HT-29 (cell line): ENCODE measurements at places on chromosomes 4 and X.
A peak's percentile ranks its signal among the peaks of the same experiment; 100 is the strongest.

- DNase-seq: no peak
Observed at GRCh38 chr4:76792418-76792817, 105.5 kb downstream of the SOWAHB start.

- DNase-seq: peak; percentile 51
Observed at GRCh38 chrX:155767051-155767875, 113.9 kb upstream of the VAMP7 start.

- no peak for DNase-seq
Observed at GRCh38 chr4:112210777-112211176, 20.8 kb upstream of the AP1AR start.

DNA sequence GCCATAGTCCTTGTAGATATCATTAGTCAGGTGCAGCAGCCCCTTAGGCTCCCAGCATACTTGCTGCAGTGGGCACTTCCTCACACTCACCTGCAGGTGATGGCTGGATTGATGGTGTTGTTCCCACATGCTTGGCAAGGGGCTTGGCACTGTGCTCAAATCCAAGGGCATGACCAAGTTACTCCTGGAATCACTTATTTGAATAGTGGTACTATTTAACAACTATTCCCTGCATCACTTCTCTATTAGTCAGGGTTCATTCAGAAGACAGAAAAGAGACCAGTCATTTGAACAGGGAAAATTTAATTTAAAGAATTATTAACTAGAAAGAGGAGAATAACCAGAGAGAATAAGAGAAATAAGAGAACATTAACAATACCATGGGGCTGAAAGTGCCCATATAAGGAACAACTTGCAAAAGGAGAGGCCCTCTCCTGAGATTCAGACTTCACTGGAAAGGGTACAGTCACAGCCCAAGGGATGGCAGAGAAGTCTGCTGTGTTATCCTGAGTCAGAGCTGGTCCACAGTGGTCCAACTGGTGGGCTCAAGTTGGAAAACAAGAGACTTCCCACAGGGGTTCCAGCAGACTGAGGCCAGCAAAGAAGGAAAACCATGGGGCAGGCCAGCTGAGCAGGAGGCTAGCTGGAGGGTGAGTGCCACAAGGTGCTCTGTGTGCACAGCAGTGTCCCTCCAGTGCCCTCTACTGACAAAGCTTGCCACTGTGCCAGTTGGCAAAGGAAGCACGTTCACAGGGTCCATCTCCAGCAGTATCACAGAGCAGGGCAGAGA lies 9.8 kb downstream of the SPP1 start:
- DNase-seq: peak; percentile 82

DNA sequence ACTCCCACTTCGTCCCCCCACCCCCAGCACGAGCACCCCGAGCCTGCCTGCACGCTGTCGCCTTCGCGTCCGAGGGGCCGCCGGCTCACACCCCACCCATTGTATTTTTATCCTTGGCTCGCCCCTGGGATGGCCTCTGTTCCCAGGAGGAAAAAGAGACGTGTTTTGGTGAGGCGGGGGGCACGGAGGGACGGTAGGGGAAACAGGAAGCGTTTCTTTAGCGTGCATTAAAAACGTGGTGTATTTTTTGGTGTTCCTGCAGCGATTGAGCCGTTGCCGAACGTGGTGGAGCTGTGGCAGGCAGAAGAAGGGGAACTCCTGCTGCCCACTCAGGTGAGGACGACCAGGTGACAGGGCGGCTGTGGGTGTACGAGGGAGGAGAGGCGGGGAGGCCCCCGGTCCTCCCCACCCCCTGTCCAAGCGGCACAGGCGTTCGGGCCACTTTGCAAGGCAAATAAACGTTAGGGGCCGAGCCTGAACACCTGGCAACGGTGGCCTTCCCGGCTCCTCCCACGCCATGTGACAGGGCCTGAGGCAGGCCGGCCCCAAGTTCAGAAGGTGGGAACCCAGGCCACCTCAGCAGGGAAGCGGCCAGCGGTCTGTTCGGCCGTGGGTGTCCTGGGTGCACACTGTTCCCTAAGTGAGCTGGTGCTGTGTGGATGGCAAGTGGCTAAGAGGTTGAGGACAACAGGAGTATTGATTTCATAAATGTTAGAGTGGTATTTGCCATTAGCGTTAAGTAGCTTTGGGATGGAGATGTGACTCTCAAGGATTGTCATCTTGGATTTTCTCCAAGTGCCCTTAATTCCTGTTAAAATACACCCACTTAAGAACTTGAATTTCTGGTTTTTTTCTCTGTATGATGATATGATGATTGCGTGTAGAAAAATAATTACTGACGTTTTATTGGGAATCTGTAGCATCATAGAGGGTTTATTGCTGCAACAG lies 1.1 kb downstream of the TMEM131L start:
- DNase-seq: peak; percentile 86

DNA sequence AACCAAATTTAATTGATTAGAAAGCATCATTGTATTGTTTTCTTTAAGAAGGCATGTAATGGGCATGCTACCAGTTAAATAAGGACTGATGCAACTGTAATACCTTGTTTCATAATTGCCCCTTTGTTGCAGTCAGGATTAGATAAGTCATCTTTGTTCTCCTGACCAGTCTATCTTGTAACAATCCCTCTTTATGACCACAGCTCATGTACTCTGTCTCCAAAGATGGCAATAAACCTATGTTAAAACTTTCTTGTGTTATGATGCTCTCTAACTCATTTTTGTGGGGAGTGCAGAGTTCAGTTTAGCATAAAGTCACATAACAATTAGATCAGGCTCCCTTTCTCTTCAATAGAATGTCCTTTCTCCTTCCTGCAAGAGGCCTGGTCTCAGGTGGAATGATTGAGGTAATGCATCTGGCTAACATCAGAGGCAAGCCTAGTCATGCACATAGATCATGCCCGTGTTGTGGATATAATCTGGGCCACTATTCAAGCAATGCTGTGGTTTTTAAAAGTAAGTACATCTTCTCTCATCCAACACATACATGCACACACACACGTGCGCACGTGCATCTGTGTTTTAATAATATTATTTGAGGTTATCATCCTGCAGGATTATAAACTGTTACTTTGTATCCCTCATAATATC lies 45.6 kb downstream of the TMEM154 start:
- DNase-seq: no peak

DNA sequence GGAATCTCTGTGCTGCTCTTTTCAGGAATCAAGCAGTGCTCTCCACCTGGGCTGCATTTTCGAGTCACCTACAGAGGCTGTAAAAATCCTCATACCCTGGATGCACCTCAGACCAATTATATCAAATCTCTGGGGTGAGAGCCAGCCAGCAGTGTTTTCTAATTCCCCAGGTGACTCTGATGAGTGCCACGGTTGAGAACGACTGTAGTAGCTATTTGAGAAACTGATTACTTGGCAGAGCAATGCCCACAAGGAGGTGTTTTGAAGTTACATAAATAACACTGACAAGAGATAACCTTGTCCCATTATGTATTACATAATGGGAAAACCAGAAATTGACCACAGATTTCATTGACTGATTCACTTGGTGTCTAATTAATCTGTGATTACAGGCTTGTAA lies 46.8 kb downstream of the CLCN4 start:
- DNase-seq: no peak

- no peak for DNase-seq
Observed at GRCh38 chr4:47519239-47519883, 34.3 kb downstream of the ATP10D start.

- no peak for DNase-seq
Observed at GRCh38 chr4:1318488-1319213, 28.4 kb upstream of the UVSSA start.

- peak; percentile 52 for DNase-seq
Observed at GRCh38 chr4:108398316-108398715, 222.1 kb upstream of the RPL34 start.

- no peak for DNase-seq
Observed at GRCh38 chrX:39757971-39758370, 339.8 kb downstream of the BCOR start.

GRCh38 chrX:130347321-130347720 lies 7.6 kb downstream of the SLC25A14 start:
- no peak for DNase-seq

GRCh38 chr4:40856840-40857362 lies 107.1 kb downstream of the NSUN7 start:
- no peak for DNase-seq

- peak; percentile 17 for DNase-seq
Observed at GRCh38 chr4:20251796-20252655, at the start of gene SLIT2. Gene SLIT2 (plus strand): TSS chr4:20251905. CDS start chr4:20253816, 1,911 bp downstream.

DNA sequence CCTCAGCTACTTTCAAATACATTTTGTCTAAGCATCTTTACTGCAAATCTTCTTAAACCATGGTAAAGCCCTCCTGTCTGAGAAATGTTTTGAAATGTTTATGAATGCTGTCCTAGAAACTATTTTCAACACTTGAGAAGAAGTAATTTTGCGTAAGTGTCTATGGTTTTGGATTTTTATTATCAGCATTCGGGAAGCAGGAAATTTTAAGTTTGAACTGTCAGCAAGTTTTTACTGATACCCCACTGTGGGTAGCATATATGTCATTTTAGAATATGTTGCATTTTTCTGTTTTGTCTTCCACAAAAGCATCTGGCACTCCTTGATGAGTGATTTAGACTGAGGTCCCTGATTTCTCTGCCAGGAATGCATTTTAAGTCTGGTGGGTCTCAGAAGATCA lies 302.4 kb upstream of the GIMD1 start:
- no peak for DNase-seq

DNA sequence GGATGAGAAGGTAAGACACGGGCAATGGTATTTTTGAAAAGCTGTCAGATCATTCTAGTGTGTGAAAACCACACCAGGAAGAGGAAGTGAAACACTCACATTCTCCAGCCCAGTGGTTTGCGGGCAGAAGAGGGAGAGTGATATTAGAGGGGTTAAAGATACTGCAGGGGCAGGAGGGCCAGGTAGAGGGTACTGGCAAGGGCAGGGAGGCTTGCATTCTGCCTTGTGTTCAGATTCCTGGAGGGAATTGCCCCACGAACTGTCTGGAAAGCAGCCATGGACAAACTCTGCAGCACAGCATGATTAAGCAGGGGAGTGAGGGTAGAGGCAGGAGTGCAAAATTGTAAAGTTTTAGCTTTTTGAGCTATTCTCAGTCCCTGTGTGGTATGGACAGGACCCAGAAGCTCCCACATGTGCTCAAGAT lies 30.9 kb downstream of the NIPAL1 start:
- DNase-seq: peak; percentile 39

GRCh38 chrX:20313899-20314298 lies 47.2 kb upstream of the RPS6KA3 start:
- DNase-seq: no peak

DNA sequence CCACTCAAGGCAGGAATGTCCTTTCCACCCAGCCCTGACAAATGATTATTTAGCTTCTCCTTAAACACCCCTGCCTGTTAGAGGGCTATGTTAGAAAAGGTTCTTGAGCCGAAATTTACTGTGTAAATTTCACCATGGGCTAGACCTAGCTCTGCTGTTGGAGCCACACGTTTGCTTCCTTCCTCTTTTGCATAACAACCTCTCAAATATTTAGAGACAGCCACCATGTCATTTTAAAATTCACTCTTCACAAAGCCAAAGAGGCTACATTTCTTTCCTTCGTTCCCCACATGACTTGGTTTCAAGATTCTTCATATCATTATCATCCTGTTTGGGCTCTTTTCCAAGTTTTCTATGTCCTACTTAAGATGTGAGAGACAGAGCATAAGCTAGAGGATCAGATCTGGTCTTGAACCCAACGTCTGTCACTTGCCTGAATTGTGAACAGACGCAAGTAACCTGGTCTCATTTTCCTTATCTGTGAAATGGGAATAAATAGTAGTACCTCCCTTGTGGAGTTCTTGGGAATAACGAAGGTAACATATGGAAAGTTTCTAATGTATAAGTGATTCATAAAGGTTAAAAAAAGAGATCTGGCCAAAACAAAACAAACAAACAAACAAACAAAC lies 6.7 kb downstream of the DOCK11 start:
- no peak for DNase-seq

- no peak for DNase-seq
Observed at GRCh38 chr4:665381-665750, 8.7 kb downstream of the ATP5ME start.

GRCh38 chr4:55255179-55255578 lies 90.9 kb upstream of the SRD5A3 start:
- no peak for DNase-seq

- no peak for DNase-seq
Observed at GRCh38 chr4:88897752-88898151, 159.2 kb downstream of the FAM13A start.

GRCh38 chr4:25235401-25235800 lies 1.6 kb downstream of the PI4K2B start:
- peak; percentile 16 for DNase-seq

- no peak for DNase-seq
Observed at GRCh38 chr4:84215217-84215616, 283.9 kb downstream of the NKX6-1 start.

DNA sequence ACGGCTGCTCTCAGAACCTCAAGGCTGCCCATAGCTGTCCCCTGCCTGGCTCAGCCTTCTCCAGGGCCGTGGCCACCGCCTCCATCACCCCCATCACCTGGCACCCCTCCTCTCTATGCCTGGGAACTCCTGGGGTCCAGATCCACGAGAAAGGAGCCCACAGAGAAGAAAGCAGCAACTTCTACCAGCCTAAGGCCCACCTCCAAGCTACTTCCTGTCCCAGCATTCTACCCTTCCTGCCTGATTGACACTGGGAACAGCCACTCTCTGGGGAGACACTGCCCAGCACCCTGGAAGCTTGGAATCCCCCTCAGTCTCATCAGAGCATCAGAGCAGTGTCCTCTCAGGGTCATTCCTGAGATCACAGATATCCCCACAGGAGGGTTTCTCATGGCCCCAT lies 36.9 kb upstream of the PROM1 start:
- no peak for DNase-seq

- no peak for DNase-seq
Observed at GRCh38 chr4:34220601-34221000, 2023.7 kb downstream of the ARAP2 start.

GRCh38 chr4:27490315-27490714 lies 629.7 kb downstream of the STIM2 start:
- DNase-seq: no peak

DNA sequence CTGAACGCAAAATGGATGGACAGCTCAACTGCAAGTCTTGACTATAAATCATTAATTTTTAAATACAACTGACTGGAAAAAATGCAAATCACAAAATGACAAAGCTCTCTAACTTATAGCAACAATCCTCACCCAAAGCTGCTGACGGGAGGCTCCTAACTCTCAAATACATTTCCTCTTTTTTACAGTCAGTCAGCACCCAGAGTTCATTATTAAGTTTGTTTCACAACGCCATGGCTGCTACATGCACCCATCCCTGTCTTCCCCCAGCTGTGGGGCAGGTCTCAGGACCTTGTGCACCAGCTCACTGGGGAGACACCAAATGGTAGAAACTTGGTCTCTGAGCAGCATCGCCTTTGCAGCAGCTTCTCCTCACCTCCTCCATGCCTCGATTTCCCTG lies 97.6 kb downstream of the SLC34A2 start:
- no peak for DNase-seq

DNA sequence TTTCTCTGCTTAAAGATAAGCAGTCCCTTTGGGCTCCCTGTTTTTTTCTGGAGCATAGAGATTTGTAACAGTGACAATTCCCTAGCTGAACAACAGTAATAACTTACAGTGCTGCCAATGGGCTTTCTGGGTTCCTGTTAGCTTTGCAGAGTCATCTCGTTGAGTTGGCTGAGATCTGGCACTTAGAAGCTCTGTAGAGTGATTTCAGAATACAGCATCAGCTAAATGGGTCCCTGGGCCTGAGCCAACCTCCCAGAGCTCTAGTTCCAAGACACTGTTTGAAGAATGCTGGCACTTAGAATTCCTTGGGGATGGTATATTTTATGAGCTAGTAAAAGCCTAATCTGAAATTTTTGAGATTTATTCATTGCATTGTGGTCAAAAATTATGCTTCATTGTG lies 43.5 kb upstream of the SERTM2 start:
- DNase-seq: no peak

GRCh38 chr4:30117433-30117832 lies 602.7 kb upstream of the PCDH7 start:
- DNase-seq: no peak

GRCh38 chr4:88242144-88242543 lies 42.2 kb downstream of the PPM1K start:
- no peak for DNase-seq
